ENCODE measurements at places on chromosomes 5 and 9. TPM values are rescaled to one million over a fixed set of nuclear protein-coding genes. Genes with fewer than 3 reads are reported as not detected.

DNA sequence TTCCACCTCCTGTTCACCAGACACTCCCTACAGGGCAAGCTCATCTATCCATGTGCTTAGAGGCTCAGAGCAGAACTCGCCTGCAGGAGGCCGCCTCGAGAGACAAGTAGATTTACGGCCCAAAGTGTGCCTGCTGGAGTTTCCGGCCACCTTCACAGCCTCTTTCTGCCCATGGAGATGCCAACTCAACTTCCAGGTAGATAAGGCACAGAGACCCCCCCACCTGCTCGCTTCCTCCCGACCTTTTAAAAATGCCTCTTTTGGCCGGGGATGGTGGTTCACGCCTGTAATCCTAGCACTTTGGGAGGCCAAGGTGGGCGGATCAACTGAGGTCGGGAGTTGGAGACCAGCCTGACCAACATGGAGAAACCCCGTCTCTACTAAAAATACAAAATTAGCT is 46.6 kb downstream of the EXD3 start:
- DNase-seq, result no peak

GRCh38 chr9:34254966-34255825 is 73.9 kb downstream of the KIF24 start:
- no peak for DNase-seq

DNA sequence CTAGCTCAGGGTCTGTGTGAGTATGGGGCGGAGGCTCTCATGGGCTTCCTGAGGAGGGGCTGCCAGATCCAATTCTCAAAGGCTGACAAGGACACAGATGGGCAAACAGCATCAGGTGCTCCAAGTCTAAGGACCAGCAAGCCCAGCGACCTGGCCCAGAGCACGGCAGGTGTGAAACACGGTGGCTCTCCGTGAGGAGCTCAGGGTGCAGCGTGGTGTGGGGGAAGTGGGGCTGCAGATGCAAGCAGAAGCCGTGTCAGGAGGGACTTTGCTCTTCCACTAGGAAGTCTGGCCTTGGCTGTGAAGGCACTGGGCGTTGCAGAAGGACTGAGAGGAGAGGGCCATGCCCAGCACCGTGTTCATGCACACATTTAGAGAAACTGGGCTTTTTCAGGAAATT is 420.0 kb downstream of the GADD45G start:
- DNase-seq, result no peak

Gene GMCL2
- total RNA-seq, result not detected

Gene FAM221B
- not detected for total RNA-seq

Gene LHX6
- not detected for total RNA-seq
